ENCODE measurements at places on chromosomes 1 and 21.

DNA sequence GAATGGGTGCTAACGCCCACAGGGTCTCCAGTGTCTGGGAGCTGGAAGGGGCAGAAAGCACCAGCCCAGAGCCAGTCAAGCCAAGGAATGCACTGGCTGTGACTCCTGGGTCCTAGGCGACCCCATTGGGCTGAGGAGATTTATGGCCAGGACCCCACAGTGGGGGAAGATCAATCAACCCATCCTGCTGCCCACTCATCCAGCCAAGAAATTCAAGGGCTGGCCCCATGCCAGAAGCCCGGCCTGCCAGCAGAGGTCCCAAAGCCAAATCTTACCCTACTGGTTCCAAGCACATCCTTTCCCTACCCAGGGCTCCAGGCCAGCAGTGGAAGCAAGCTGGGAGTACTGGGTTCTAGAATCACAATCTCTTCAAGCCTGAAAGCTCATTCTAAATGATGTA is 6.8 kb upstream of the PDZK1IP1 start:
- DNase-seq = no peak

DNA sequence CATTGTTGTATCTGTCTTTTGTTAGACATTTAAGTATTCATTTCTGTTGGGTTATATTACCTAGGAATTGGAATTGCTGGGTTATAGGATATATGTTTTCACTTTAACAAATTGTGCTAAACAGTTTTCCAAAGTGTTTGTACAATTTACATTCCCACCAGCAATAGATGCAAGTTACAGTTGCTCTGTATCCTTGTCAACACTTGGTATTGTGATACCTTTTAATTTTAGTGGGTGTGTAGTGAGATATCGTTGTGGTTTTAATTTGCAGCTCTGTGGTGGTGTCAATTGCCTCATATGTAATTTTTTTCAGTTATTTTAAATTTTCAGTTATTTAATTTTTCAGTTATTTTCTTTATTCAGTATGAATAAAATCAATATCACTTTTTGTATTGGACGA is 7.4 kb upstream of the DPH5 start:
- no peak for DNase-seq

- DNase-seq = peak; percentile 32
Measured at GRCh38 chr1:94614996-94615395, 73.4 kb upstream of the F3 start.

DNA sequence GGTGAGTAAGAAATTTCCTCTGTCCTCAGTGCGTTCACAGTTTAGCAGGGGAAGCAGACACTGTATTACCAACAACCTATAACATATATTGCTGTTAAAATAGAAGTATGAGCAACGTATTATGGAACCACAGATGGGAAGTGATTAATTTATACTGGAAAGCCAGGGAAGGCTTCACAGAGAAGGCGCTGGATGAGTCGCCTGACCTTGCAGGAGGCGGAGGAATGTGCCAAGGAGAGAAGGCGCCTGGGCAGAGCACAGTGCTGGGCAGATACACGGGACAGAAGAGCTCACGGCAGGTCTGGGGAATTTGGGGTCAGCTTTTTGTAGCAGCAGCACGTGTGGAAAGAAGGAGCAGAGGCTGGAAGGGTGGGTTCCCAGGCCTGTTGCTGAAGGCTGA is 116.3 kb downstream of the DHRS3 start:
- peak; percentile 53 for DNase-seq

GRCh38 chr1:224736619-224737352 is 120.7 kb downstream of the CNIH3 start:
- DNase-seq = peak; percentile 63

GRCh38 chr21:14482165-14482564 is 64.0 kb downstream of the SAMSN1 start:
- no peak for DNase-seq

DNA sequence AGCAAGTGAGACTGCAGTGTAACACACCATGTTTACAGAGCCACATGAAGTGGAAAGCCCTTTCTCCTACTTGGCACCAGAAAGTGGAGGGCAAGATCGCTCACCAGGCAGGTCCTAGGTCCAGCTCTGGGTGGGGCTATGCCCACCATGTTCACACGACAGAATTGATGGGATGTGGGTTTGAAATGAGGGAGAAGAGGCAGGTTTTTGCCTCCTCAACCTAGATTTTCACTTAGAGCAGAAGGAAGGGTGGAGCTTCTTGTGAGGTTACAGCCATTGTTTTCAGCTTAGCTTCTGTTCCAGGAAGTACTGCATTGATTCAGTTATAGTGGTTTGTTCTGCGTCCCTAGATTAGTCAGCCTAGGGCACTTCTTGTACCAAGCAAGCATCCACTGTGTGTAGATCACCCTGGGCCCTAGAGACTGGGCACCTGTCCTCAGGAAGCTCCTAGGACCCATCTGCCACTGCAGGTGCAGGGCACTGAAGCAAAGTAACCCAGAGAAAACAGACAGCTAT is 2.3 kb downstream of the CD53 start:
- no peak for DNase-seq

DNA sequence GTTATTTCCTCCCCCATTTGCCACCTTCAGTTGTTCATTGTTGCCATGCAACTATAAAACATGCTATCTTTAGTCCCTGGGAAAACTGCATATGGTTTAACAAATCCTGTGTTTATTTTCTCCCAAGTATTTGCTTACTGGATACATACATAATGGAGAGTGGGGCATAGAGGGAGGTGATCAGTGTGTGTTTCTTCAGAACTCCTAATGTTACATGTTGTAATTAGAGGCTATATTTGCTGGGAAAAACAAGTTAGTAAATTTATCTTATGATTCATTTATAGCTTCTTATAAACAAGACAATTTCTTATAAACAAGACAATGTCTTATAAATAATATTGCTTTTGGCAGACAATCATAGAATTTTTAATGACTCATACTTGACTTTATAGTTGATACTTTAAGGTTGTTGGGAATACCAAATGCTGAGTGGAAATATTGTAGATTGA is 7.3 kb upstream of the GIPC2 start:
- peak; percentile 57 for DNase-seq

- no peak for DNase-seq
Measured at GRCh38 chr1:13901597-13901996, 201.6 kb downstream of the PRDM2 start.

Data from fibroblast of pulmonary artery (primary cell).